Colonic mucosa (tissue), 4 donors: ENCODE measurements at places on chromosomes 16 and 17.

DNA sequence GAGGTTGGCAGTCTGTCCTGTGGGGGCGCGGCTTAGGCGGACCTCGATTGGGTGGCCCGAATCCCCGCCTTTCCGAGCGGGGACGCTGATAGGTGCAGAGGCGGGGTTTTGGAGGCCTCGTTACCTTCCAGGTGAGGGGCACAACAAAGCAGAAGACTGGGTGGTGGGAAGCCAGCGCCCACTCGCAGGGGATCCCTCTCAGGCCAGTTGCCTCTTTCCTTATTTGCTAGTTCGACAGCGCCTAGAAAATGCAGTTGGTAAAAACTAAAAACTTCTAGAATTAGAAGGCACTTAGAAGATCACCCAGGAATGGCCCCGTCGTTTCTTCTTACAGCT, 730 bp downstream of the KAT7 start:
- peaks cover 4% of the 10 kb centered on the region for H3K4me1 ChIP-seq
- no peak for DNase-seq
- H3K36me3 ChIP-seq = no peaks in the 10 kb centered on the region
- H3K27ac ChIP-seq = no peak overlapping the region

- H3K4me1 ChIP-seq = no peaks in the 10 kb centered on the region
- no peaks in the 10 kb centered on the region for H3K27me3 ChIP-seq
- no peak overlapping the region for H3K27ac ChIP-seq
- no peaks in the 10 kb centered on the region for H3K36me3 ChIP-seq
- H3K4me3 ChIP-seq = no peak overlapping the region
Measured at GRCh38 chr17:49633250-49633649, 44.6 kb downstream of the SPOP start.

- H3K27me3 ChIP-seq = peaks cover 36% of the 10 kb centered on the region
- no peak for DNase-seq
- no peaks in the 10 kb centered on the region for H3K36me3 ChIP-seq
- no peak overlapping the region for H3K27ac ChIP-seq
Measured at GRCh38 chr17:49573510-49574322, 2.0 kb upstream of the NXPH3 start.

DNA sequence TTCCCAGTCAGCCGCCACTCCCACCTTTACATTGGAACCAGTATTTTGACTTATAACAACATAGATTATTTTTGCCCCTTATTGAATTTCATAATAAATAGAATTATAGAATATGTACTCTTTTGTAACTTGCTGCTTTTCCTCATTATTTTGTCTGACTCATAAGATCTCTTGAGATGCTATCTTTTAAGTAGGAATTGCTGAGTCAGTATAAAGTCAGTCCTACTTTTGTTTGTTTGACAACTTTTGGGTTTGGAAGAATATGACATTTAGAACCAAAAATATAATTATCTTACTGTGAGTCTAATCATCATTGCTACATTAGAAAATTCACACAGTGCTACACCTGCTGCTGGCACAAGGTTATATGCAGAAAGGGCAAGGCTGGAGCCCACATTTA, 69.7 kb downstream of the STXBP4 start:
- DNase-seq = no peak
- no peak overlapping the region for H3K27ac ChIP-seq
- H3K4me1 ChIP-seq = no peaks in the 10 kb centered on the region
- no peak overlapping the region for H3K4me3 ChIP-seq
- no peaks in the 10 kb centered on the region for H3K36me3 ChIP-seq

DNA sequence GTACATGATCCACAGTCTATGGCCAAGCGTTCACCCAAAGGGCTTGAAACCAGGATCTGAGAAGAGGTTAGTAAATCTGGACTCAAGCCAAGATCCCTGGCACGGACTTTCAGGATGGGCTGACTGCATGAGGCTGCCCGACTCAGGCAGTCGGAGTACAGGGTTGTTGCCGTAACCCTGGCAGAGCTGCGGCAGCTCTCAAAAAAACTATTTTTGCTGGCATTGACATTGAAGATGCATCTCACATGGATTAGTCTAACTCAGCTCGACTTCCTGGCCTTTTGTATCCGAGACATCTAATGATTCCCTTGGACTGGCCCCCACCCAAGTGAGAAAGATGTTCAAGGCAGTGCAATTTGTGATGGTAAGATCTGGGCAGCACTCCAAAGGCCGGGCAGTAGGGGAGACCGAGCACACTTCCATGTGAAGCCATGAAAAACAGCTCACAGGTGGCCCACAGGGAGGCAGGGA, 6.2 kb downstream of the SLC47A1 start:
- peaks cover 8% of the 10 kb centered on the region for H3K27me3 ChIP-seq
- no peaks in the 10 kb centered on the region for H3K4me1 ChIP-seq
- H3K36me3 ChIP-seq = no peaks in the 10 kb centered on the region
- H3K4me3 ChIP-seq = no peak overlapping the region

GRCh38 chr16:85316321-85316919, 204.1 kb upstream of the CIBAR2 start:
- H3K36me3 ChIP-seq = no peaks in the 10 kb centered on the region
- DNase-seq = peak; percentile 67
- H3K4me3 ChIP-seq = no peak overlapping the region
- no peaks in the 10 kb centered on the region for H3K27me3 ChIP-seq
- no peak overlapping the region for H3K27ac ChIP-seq

DNA sequence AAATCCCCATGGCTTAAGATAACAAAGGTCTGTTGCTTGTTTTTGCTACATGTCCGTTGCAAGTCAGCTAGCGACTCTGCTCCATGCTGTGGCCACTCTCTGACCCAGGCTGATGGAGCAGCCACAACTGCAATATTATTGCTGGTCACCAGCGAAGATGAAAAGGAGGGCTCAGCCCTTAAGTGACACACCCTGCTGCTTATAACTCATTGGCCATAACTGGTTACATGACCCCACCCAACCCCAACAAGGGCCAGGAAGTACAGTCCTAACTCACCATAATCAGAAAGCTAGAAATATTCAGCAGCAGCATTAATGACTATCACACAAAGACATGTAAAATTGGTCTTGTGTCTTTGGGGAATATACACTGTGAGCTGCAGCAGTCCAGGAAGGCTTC, 224.3 kb downstream of the SOX9 start:
- H3K27ac ChIP-seq = no peak overlapping the region
- no peaks in the 10 kb centered on the region for H3K36me3 ChIP-seq
- H3K27me3 ChIP-seq = no peaks in the 10 kb centered on the region
- H3K4me3 ChIP-seq = no peak overlapping the region

DNA sequence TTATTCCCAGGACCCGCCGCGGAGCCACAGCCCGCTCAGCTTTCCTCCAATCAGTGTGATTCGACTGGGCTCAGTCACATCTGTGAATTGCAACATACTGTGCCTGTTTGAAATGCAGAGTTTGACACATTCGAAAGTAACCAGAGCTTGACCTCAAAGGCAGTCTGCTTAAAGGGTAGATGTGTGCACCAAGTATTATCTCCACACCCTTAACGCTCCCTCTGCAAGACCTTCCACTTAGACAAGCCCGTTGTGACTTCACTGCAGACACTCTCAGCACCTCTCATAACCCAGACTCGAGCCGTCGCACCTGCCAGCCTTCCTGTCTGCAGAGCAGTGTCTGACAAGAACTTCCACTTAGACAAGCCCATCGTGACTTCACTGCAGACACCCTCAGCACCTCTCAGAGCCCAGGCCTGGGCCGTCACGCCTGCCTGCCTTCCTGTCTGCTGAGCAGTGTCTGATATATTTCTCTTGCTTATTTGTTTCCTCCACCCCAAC, 3.7 kb downstream of the KLHDC4 start:
- H3K4me1 ChIP-seq = peaks cover 6% of the 10 kb centered on the region
- no peaks in the 10 kb centered on the region for H3K36me3 ChIP-seq
- H3K27ac ChIP-seq = no peak overlapping the region
- DNase-seq = no peak

DNA sequence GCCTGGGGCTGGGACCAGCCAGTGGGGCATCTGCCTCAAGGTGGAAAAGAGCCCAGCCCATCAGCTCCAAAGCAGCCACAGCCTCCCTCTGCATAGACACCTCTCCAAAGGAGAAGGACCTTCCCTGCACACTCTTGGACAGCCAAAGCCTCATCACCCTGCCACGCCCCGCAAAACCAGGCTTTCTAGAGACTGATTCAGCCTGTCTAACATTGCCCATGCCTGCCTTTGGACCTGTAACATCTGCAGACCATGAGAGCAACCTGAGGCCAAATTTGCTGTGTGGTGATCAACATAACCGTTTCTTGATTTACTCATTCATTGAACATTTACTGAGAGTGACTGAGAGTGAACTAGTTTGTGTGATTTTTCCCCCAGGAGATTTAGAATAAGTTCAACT, 219.7 kb upstream of the HSBP1 start:
- H3K27me3 ChIP-seq = no peaks in the 10 kb centered on the region
- H3K36me3 ChIP-seq = no peaks in the 10 kb centered on the region
- no peaks in the 10 kb centered on the region for H3K4me1 ChIP-seq
- no peak overlapping the region for H3K4me3 ChIP-seq
- no peak overlapping the region for H3K27ac ChIP-seq
- DNase-seq = no peak

- no peaks in the 10 kb centered on the region for H3K27me3 ChIP-seq
- H3K4me3 ChIP-seq = no peak overlapping the region
- no peaks in the 10 kb centered on the region for H3K36me3 ChIP-seq
- no peak for DNase-seq
Measured at GRCh38 chr17:59108400-59109102, 1.9 kb upstream of the TRIM37 start.

DNA sequence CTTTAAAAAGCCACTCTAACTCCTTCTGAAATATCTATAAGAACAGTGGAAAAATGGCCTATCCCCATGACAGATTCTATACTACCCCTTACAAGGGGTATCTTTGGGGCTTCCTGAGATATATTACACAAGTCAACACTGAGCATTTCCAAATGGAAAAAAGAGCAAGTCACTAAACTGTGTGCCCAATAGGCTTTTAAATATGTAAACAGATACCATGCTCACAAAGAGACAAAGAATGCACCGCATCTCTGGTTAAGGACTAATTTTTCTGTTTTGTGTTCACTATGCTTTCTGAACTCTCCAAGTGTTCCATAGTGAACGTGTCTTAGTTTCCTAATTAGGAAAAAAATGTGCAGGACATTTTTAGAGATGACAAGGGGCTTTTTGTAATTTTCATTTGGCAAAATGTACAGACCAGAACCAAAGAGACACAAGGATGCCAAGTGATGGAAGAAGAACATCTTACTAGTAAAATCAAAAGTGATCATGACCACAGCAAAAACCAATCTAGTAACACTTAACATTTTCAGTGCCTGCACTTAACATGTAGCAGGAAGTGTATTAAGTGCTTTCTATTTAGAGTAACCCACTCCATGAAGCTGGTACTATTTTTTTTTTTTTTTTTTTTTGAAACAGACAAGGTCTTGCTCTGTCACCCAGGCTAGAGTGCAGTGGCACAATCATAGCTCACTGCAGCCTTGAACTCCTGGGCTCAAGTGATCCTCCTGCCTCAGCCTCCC, 21.5 kb downstream of the MYH11 start:
- H3K27ac ChIP-seq = no peak overlapping the region
- H3K4me1 ChIP-seq = no peaks in the 10 kb centered on the region
- no peak overlapping the region for H3K4me3 ChIP-seq
- H3K27me3 ChIP-seq = no peaks in the 10 kb centered on the region
- no peak for DNase-seq
- H3K36me3 ChIP-seq = no peaks in the 10 kb centered on the region

DNA sequence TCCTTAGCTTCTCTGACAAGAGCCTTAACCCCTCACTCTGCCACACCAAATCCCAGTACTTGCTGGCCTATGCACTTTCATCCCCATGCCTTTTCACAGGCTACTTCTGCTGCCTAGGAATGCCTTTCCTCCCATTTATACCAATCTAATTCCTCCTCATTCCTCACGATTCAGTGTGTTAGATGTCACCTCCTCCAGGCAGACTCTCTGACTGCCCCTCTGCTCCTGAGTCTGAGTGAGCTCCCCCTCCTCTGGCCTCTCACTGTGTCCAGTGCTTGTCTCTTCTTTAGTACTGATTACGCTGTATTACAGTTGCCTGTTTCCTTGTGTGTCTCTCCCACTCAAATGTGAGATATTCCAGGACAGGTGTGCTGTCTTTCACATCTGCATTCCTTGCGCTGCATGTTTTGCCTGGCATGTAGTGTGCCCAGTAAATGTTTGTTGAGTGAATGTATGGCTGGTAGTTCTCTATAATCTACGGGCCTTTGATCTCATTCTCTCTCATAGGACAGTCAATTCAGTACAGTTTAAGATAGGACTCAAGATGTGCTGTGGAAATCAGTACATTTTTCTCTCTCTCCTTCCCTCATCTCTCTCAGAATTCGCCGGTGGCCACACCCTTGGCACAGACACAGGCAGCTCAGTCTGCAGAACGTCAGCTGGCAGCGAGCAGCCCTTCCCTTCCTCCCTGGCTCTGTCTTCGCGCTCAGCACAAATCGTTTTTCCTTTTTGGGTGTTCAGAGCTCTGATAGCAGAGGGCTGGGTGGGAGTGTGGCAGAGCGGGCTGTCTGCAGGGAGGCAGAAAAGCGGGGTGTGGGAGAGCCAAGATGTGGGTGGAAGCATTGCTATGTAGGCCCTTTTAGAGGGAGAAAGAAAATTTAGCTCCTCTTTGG, 18.5 kb downstream of the ARL4D start:
- H3K27ac ChIP-seq = peak overlapping the region; percentile 53
- H3K4me1 ChIP-seq = no peaks in the 10 kb centered on the region
- no peak overlapping the region for H3K4me3 ChIP-seq
- H3K36me3 ChIP-seq = no peaks in the 10 kb centered on the region
- DNase-seq = peak; percentile 61
- H3K27me3 ChIP-seq = no peaks in the 10 kb centered on the region

DNA sequence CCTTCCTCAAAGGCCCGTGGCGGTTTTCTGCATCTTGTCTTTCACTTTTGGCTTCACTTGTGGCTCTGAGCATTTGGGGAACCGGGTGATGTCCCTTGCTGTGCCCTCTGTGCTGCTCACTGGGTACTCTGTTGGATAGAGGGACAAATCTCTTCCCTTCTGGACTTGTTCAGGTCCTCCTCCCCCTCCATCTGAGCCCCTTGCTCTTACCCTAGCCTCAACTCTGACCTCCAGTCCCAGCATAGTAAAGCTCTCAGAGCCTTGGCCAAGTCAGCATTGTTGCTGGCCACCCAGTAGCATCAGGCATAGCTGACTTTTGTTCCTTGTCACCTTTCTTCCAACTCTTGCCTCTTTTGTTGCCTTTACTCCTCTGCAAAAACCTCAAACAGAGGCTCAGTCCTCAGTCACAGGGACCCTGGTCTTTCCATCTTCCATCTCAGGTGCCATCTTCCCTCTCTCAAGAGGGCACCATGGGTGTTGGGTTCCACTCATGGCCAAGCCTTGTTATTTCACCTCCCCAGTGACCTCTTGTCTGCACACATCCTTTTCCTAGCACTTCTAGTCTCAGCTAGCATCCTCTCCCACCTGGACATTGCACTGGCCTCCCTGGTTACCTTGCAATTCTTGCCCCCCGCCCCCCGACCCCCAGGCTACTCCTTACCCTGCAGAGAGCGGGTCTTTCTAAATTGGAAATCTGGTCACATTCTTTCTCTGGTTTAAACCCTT, 393 bp upstream of the PSMB10 start:
- DNase-seq = no peak
- H3K4me3 ChIP-seq = peak overlapping the region; percentile 84
- peak overlapping the region; percentile 89 for H3K27ac ChIP-seq
